Activated CD8-positive, alpha-beta memory T cell treated with anti-CD3 and anti-CD28 coated beads, Interleukin-2, amount 50 U/mL, for 48 hours (primary cell): ENCODE measurements at places on chromosomes 7 and 10.

DNA sequence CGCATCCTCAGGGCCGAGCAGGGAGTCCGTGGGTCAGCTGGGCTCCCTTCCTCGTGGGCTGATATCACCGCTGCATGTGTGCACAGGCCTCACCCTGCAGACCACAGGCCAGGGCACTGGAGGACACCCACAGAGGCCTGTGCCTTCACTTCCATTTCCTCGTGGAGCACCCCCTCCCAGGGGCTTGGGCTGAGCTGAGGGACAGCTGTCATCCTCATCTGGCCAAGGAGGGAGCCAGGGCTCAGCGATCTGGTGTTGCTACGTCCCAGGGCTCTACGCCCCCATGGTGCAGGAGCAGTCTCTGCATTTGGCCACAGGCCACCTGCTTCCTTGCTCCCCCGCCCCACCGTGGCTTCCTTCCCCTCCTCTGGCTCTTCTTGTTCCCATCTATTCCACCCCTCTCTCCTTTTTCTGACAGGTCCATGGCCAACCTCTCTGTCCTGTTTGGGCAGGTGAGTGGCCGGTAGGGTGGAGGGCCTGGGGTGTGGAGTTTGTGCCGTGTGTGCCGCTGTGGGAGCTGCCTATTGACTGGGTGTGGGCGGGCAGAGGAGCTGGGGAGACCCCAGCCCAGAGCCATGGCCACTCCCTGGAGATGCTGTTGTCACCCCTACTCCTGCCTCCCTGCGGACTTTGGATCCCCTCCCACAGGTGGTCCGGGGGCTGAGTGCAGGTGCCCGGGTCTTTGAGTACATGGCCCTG, 8.3 kb upstream of the ASIC3 start:
- no peak for DNase-seq

- DNase-seq, result no peak
Observed at GRCh38 chr10:51705774-51706173, 6.4 kb upstream of the CSTF2T start.

DNA sequence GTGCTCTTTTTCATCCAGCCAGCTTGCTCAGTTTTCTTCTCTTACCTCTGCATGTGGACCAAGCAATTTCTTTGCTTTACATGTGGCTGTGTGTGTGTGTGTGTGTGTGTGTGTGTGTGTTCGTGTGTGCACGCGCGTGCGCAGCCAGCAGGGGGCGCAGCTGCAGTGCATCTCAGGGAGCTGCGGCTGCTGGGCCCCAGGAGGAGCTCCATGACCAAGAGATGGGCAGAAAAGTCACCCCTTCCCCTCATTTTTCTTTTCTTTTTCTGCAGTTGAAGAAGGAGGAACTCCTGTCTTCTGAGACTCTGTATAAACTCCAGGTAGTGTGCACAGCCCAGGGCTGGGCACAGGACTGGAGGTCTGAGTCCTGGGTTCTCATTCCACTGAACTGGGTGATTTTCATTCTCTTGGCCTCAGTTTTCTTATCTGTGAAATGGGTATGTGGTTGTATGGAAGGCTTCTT, 41.8 kb downstream of the BLNK start:
- DNase-seq, result peak; percentile 90

GRCh38 chr7:110470420-110470819, 620.5 kb upstream of the LRRN3 start:
- DNase-seq, result no peak

DNA sequence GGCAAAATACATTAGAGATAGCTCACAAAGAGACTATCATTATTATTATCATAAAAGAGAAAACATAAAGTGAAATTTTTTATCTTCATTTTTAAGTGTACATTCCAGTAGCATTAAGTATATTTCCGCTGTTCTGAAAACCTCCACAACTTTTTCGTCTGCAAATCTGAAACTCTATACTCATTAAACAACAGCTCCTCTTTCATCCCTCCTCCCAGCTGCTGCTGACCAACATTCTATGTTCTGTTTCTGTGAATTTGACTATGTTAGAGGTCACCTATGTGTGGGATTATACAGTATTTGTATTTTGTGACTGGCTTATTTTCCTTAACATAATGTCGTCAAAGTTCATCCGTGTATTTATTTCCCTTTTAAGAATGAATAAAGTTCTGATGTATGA, 429.3 kb upstream of the TPK1 start:
- no peak for DNase-seq
